ENCODE measurements at places on chromosomes 2 and 18. TPM values are rescaled to one million over a fixed set of nuclear protein-coding genes. Genes with fewer than 3 reads are reported as not detected.

DNA sequence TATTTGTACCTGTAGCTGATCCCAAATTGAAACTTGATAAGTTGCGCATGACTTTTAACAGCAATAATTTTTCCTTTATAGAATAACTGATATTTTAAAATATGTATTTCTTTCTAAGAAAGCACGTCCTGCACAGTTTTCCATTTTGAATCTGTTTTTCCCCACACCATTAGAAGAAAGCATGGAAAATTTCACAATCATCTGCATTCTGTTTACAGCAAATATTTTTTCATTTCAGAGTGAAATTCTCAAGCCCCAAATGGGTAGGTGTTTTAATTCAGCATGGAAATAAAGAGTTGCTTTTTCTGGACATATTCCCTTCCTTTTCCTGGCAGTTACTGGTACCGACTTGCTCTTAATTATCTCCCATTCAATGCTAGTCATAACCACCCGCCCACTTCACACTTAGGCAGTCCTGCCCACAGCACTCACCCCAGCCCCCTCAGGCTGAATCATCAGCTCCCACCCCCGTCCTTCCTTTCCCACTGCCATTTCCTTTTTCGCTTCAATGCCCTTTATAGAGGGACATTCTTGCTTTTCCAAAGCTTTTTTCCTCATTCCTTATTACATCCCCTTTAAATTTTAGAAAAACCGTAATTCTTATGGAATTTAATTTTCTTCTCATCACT is 89.2 kb upstream of the GLS start:
- no peak for DNase-seq

DNA sequence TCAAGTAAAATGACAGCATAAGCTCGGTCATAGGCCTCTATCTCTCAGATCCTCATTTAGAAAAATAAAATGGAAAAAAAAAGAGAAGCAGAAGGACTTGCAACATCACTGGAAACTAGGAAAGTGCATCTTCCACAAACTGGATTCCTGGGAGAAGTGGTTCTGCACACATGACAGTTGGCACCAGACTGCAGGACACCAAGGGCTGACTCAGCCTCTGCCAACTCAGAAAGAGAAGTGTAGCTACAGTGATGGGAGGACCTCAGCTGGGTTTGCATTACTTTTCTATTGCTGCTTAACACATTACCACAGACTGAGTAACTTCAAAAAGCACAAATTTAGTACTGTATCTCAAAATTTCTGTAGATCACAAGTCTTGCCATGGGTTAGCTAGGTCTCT is 409.5 kb upstream of the GCFC2 start:
- no peak for DNase-seq

- no peak for DNase-seq
These were observed 11.4 kb upstream of the MBD2 start for GRCh38 chr18:54235871-54236270.

Gene DHRS9
- 0.33 TPM for total RNA-seq

Gene PAIP2B
- 1.8 TPM for total RNA-seq

Data from HT-29 (cell line).